RWPE2 (cell line): ENCODE measurements at places on chromosomes 4 and X.

DNA sequence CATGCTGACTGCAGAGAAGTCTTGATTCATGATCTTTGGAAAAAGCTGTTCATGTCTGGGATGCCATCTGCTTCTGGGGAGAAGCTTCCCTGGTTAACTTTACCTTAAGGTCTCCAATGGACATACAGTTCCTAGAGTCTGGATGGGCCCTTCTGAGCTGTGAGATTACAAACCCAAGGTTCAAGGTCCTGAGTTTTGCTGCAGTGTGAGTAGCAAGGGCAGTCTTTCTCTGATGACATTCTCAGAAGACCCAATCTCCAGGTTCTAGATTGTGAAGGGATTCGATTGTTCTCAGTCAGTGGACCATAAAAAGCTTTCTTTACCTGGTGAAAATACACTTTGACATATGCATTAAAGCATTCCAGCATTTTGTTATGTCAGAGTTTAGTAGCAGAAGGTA lies 179.2 kb downstream of the AASDH start:
- no peak for DNase-seq

DNA sequence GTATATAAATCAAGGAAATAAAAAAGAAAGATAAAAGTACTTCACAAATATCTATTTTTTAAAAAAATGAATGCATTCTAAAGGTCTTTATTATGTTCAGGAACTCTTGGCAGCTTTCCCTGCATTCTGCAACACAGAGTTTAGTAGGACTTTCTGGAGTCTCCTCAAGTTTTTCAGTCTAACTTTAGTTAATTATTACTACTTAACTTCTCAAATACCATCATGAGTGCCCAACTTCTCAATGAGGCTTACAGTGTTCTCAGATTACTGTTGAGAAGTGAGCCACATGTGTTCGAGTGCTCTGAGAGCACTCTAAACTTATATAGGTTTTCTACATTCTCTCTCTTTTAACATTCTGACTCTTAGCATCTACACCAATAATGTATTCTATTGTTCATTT lies 1852.9 kb upstream of the PCDH10 start:
- no peak for DNase-seq

GRCh38 chrX:135324463-135324862 lies 15.2 kb downstream of the ETDC start:
- DNase-seq = no peak

DNA sequence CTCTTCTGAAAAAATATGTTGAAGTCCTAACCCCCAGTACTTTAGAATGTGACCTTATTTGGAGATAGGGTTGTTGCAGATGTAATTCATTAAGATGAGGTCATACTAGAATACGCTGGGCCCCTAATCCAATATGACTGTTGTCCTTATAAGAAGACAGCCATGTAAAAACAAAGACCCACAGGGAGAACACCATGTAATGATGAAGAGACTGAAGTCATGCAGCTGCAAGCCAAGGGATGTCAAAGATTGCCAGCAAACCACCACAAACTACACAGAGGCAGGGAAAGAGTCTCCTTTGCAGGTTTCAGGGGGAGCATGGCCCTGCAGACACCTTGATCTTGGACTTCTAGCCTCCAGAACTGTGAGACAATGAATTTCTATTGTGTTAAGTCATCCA lies 37.4 kb downstream of the CXorf58 start:
- no peak for DNase-seq

DNA sequence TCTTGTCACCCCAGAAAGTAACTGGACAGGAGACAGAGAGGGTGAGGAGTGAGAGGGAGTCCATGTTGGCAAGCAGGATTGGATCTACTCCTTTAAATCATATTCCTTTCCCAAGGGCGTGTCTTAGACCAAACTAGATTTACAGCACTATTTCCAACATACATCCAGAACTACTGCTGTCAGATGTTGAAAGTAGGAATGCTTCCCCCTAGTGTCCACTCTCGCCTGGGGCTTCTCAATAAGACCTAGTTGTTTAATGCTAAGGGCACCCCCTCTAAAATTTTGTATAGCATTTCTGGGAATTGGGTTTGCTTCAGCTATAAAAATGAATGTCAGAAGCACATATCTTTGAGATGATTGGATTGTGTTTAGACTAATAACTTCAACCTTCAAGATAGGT lies 13.3 kb downstream of the OFD1 start:
- no peak for DNase-seq

- no peak for DNase-seq
These were observed 824.5 kb upstream of the HTR2C start for GRCh38 chrX:113759422-113759821.

GRCh38 chr4:169219440-169219839 lies 51.3 kb downstream of the SH3RF1 start:
- DNase-seq = no peak
